ENCODE measurements at places on chromosomes 3 and 15. TPM values are rescaled to one million over a fixed set of nuclear protein-coding genes. Genes with fewer than 3 reads are reported as not detected.

DOCK3 gene
- 15.2 TPM for total RNA-seq

EHD4 gene
- total RNA-seq = 15.4 TPM

RETNLB gene
- not detected for total RNA-seq

KLF15 gene
- total RNA-seq = 0.65 TPM

SPTSSB gene
- 1.2 TPM for total RNA-seq

STX19 gene
- 5.5 TPM for total RNA-seq

GRCh38 chr3:37540786-37541185, 320.9 kb upstream of the CTDSPL start:
- no peak for DNase-seq

- no peak for DNase-seq
Measured at GRCh38 chr3:45872569-45872968, 13.8 kb upstream of the CCR9 start.

DNA sequence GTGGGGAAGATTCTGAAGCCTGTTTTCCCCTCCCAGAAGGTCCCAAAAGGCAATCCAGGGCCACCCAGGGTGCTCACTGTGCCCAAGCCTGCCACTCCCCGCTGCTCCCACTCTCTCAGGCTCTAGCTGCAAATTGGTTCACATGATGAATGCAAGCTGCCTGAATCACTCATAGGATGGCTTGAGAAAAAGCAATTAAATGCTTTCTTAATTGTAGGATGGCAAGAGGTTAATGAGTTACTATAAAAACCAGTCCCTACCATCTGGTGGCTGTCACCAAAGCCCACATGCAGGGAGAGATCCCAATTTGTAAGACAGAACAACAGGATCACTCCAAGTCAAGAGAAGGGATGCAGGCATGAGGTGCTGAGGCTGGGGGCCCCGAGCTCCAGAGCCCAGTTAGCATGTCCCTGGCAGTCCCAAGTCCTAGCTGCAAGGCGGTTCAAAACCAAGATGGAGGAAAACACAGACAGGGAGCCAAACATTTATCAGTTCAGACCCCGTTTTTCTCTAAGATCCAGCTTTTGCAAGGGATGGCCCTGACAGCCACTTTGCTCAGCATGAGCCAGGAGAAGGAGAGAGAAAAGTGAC, 207.1 kb downstream of the UACA start:
- DNase-seq = no peak

GRCh38 chr3:46500656-46501635, 3.2 kb downstream of the RTP3 start:
- no peak for DNase-seq

GRCh38 chr15:31513178-31513577, 186.5 kb downstream of the KLF13 start:
- DNase-seq = no peak

DNA sequence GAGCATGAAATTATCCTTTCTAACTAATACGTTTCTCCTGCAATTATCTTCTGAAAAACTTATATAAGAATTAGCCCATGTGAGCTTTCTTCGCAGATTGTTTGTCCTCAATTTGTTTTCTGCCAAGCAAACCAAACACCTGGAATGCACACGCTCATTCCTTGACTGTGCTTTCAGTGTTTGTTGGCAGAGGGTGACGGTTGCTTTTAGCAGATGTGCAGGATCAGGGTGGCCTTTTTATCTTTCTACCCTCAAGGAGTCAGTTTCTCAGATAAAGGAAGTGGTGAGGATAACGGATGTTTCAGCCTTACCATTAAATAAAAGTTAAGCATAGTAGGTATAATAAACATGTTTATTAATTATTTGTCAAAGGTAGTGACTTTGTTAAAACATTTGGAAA, 15.2 kb downstream of the ARPP21 start:
- no peak for DNase-seq

DNA sequence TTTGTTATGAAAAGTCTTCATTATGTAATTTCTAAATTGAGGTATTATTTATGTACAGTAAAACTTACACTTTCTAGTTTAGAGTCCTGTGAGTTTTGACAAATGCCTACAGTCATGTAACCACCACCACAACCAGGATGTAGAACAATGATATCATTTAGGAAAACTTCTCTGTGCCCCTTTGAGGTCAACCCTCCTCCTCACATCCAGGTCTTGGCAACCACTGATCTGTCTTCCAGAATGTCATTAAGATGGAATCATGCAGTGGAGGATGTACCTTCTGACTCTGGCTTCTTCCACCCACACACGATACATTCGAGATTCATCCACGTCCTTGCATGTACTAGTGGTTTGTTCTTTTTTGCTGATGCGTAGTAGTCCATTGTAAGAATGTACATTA, 23.2 kb downstream of the MINAR1 start:
- no peak for DNase-seq

GRCh38 chr3:72317491-72317890, 530.8 kb downstream of the SHQ1 start:
- DNase-seq = no peak

GRCh38 chr3:154139996-154140436, 18.8 kb downstream of the ARHGEF26 start:
- DNase-seq = no peak

GRCh38 chr15:26103002-26103404, 239.9 kb upstream of the ATP10A start:
- DNase-seq = no peak

- no peak for DNase-seq
Measured at GRCh38 chr3:73271-73670, 123.3 kb upstream of the CHL1 start.

- DNase-seq = no peak
Measured at GRCh38 chr3:149941186-149941585, 29.5 kb downstream of the PFN2 start.

GRCh38 chr3:167160781-167161180, 219.3 kb downstream of the ZBBX start:
- no peak for DNase-seq

- no peak for DNase-seq
Measured at GRCh38 chr3:436053-436452, 239.5 kb downstream of the CHL1 start.

GRCh38 chr3:122533931-122534334, 19.2 kb upstream of the KPNA1 start:
- peak; percentile 81 for DNase-seq

GRCh38 chr3:30426293-30426993, 180.0 kb upstream of the TGFBR2 start:
- DNase-seq = no peak

DNA sequence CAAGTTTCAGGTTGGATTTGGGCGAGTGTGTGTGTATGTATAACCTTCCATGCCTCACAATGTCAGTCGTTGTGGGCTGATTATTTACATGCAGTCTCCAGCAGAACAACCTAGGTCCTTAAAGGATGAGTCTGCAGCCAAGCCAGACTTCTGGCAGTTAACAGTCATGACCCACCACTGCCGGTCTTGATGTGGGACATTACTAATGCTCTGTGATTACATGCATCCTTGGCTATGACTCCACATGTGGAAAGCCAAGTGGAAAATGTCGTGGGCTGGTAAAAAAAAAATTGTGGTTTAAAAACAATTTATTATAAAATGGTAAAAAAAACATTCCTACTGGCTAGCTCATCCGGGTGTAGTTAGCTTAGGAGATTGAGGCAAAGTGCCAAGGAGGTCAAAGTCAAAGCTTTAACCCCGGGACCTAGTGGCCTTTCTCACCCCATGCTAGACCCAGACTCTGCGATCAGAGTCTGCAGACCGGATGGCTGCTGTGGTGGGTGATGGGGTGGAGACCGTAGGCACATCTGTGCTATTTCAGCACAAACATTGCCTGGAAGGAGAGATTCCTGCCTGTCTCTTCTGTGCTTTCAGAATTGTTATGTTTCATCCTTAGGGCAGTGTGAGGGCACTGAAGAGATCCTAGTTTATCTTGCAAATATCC, 6.8 kb downstream of the RARRES1 start:
- DNase-seq = peak; percentile 49

- no peak for DNase-seq
Measured at GRCh38 chr3:39190281-39191025, 1.9 kb downstream of the XIRP1 start.

DNA sequence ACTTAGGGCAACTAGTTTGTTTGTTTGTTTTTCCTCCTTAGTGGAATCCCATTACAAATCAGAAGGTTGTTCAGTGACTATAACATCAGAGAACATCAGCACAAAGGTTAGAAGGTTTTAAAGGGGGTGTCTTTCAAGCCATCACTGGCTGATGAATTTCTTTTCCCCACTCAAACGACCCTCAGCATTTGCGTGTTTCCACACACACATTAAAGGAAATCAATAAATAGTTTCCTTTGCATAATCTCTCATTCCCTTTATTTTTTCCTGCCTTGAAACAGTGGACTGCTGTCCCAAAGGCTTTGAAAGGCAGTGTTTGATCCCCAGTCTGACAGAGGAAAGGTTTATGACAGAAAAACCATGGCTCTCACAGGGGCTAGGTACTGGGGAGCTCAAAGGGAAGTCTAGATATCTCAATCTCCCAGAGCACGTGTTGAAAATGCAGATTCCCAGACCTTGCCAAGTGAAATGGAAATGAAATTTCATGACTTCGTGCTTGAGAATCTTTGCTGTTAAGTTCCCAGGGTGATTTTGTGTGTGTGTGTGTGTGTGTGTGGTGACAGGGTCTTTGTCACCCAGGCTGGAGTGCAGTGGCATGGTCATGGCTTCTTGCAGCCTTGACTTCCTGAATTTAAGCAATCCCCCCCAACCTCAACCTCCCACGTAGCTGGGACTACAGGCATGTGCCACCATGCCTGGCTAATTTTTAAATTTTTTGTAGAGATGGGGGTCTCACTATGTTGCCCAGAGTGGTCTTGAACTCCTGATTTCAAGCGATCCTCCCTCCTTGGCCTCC, 2.2 kb upstream of the INTS14 start:
- no peak for DNase-seq

- DNase-seq = no peak
Measured at GRCh38 chr3:127784865-127785710, 37.2 kb downstream of the MGLL start.

DNA sequence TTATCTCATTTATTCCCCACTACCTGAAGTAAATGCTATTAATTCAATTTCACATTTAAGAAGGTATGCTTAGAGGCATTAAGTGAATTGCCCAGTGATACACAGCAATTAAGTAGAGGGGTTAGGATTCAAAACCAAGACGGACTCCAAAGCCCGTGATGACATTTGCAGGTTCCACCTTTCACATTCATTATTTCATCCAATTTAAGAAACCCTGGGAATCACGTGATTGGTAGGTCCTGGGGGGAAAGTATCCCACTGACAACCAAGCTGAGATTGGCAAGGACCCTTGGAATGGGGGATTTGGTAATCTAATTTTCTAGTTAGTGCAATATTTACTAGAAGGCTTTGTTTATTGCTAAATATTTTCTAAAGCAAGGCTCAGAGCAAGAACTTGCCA, 1.8 kb downstream of the POMGNT2 start:
- DNase-seq = no peak

DNA sequence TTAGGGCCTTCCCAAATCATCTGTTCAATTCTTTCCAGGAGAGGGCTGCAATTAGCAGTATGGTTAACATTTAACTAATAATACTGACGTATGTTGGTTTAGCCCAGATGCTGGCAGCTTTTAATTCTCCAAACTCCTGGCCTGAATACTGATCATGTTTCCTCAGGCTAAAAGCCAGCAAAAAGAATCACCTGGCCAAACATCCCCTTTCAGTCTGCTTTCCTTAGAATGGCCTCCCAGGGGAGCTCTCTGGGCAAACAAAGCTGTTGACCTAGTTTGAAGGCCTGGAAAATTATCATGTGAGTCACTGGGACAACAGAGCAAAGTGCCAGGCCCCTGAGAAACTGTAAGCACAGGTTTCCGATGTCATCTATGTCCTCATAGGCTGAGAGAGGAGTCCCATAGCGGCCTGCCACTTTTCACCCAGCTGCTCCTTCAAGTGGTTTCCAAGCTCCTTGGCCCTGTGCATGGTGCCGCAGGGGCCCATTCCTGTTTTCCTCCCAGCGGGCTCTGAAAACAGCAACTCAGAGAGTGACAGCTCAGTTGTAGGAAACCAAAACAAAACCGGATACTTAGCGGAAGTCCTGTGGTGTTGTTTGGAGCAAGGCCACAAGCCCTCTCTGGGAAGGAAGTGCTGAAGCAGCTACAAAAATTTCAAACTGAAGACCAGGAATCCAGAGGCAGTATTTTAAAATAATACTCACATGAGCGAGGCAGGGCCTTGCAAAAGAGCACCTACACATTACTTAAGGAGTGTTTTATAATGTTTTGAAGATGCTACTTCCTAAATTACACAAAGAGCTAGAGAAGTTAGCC, 36.5 kb upstream of the RAB11A start:
- peak; percentile 98 for DNase-seq

DNA sequence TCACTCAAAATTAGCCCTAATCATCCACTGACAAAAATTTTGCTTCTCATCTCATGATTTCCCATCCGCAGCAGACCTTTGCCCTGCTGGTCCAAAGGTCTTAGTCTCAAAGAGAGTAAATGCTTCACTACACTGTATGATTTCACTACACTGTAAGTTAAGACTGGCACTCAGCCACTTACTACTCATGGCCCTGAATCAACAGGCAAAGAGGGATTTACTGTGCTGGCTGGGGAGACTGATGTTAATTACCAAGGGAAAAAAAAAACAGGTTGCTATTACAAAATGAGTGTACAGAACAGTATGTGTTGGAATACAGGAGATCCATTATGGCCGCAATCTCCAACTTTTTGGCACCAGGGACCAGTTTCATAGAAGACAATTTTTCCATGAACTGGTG, 214.8 kb downstream of the ZMAT3 start:
- no peak for DNase-seq

DNA sequence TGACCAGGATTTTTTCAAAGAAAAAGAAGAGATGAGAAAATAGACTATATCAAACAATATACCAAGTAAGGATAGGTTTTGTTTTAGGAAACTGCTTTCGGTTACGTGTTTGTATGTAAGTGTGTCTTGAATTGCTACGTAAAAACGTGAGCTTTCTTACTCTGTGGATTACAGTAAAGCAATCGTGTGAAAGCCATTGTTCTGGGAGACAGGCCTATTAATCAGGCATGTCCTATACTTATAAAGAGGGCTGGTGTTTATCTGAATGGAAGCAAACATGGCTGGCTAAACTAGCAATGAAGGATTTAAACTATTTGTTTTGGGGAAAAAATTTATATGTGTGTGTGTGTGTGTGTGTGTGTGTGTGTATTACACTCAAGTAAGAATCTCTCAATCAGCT, 2.6 kb downstream of the EHHADH start:
- no peak for DNase-seq

DNA sequence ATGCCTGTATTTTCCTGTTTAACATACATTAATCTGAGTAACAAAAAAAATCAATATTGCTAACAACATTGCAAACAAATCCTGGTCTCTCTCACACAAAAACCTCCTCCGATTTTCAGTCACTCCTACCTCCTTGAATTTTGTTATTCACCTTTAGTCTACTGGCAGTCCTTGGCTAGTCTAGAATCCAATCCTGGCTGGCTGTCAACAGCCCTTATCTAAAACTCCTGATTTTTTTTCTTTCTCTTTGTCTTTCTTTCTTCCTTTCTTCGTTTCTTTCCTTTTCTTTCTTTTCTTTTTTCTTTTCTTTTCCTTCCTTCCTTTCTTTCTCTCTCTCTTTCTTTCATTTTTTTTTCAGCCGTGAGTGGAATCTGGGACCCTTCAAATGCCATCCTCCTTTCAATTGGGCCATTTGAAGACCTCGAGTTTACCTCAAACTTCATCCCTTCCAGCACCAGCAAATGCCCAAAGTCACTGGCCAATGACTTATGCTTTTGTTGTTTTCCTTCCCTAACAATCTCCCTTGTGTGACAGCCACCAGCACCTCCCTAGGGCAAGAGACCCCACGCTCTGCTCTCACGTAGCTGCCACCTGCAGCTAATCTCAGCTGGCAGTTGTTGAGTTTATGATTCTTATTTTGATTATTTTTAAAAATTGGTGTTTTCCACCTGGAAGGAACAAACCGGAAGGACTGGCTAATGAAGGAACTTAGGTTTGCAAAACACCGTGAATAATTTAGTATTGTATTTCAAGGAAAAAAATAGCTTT, 6.8 kb upstream of the ONECUT1 start:
- no peak for DNase-seq

All from PC-9 (cell line).